CD4-positive, alpha-beta T cell (primary cell): ENCODE measurements at places on chromosomes 6 and 20. TPM values are rescaled to one million over a fixed set of nuclear protein-coding genes. Genes with fewer than 3 reads are reported as not detected.
A peak's percentile ranks its signal among the peaks of the same experiment; 100 is the strongest.

DNA sequence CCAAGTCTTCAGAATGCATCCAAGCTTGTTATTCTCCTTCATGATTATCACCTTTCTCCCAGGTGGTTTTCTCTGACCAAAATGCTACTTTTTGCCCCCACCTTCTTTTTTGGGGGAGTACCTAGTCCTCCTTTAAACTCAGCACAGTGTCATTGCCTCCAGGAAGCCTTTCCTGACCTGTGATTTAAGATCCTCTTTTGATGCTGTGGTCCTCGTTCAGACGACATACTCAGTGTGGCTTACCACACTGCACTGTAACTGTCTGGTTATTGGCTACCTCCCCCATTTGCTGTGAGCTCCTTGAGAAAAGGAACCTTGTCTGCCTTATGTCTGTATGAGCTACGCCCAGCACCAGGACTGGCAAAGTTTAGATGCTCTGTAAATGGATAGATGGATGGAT lies 14.6 kb downstream of the SAYSD1 start:
- H3K4me3 ChIP-seq: no peak overlapping the region
- no peak overlapping the region for H3K27ac ChIP-seq
- no peaks in the 10 kb centered on the region for H3K27me3 ChIP-seq
- H3K36me3 ChIP-seq: peaks cover 8% of the 10 kb centered on the region
- DNase-seq: no peak

VSX1 gene
- total RNA-seq: not detected

DNA sequence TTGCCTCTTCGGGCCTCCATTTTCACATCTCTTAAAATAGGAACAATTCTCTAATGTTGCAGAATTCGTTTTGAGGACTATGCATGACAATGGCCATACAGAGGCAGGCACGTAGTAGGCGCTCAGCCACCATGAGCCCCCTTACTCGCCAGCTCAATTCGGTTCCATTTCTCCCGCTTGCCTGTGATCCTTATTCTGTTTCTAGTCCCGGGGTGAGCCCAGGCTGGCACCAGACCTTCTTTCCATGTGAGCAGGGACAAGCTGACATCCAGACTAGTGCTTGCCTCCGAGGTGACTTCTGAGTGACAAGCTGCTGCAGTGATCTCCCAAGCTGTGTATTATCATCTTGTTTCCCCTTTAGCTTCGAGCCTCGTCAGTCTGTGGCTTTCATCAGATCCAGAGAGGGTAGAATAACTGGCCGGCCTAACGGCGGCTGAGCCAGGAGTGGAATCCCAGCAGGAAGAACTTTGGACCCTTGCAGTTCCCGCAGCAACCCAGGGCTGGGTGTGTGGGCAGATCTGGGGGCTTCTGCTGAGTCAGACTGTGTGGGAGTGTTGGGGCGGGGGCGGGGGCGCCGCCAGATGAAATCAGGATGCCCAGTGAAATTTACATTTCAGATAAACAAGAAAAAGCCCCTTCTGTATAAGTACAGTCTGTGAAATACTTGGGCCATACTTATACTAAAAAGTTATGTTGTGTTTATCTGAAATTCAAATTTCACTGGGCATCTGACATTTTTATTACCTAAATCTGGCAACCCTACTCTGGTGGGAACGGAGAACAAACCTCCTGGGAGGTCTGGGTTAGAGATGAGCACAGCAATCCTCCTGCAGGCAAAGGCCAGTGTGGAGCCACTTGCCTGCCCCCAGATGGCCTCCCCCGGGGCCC lies 10.9 kb downstream of the BANF2 start:
- H3K4me1 ChIP-seq: no peaks in the 10 kb centered on the region
- no peaks in the 10 kb centered on the region for H3K36me3 ChIP-seq
- no peak overlapping the region for H3K27ac ChIP-seq
- H3K4me3 ChIP-seq: no peak overlapping the region
- no peaks in the 10 kb centered on the region for H3K27me3 ChIP-seq
- DNase-seq: no peak

- no peaks in the 10 kb centered on the region for H3K36me3 ChIP-seq
- H3K4me3 ChIP-seq: no peak overlapping the region
- H3K4me1 ChIP-seq: no peaks in the 10 kb centered on the region
- H3K27ac ChIP-seq: no peak overlapping the region
Measured at GRCh38 chr6:170012037-170012330, 260.6 kb downstream of the ERMARD start.

PSMG4 gene
- 12.3 TPM for total RNA-seq

SNPH gene
- total RNA-seq: 12.8 TPM

DNA sequence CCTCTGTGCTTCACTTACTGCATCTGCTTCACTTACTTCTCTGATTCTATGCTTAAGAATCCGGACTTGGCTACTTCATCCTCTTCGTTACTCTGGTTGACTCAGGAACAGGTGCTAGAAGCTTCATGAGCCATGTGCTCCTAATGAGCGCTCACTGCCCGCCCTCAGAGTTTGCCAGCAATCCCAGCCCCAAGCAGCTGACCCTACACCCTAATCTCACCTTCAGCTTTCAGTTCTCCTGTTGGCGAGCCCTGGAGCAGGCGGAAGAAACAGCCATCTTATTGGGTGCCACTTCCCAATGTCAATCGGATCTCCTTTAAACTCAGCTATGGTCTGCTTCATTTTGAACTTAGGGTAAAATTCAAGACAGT lies 61.3 kb downstream of the FOXA2 start:
- H3K4me3 ChIP-seq: no peak overlapping the region
- no peaks in the 10 kb centered on the region for H3K27me3 ChIP-seq
- no peak for DNase-seq

DNA sequence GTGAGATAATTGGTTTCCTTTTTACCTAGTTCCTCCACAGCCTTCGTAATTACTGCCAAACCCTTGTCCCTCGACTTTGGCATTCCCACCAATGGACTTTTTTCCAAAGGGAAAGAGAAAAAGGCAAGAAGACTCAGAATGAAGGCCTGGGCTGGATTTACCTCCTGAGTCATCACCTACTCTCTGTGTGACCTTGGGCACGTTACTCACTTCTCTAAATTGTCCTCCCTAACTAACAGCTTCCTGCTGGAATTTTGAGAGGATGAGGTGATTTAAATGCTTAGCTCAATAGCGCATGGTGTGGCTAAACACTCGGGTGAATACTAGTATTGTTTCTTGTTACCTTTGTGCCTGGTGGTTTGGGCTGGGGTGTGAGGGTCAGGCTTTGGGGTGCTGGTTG lies 146.6 kb downstream of the DHX35 start:
- peaks cover 16% of the 10 kb centered on the region for H3K27me3 ChIP-seq
- H3K27ac ChIP-seq: no peak overlapping the region
- no peak for DNase-seq
- no peak overlapping the region for H3K4me3 ChIP-seq
- H3K36me3 ChIP-seq: no peaks in the 10 kb centered on the region
- no peaks in the 10 kb centered on the region for H3K4me1 ChIP-seq

GRCh38 chr6:28794175-28795002 lies 129.4 kb downstream of the TRIM27 start:
- DNase-seq: no peak
- H3K27me3 ChIP-seq: peaks cover 74% of the 10 kb centered on the region
- H3K4me3 ChIP-seq: no peak overlapping the region
- peaks cover 3% of the 10 kb centered on the region for H3K4me1 ChIP-seq

DNA sequence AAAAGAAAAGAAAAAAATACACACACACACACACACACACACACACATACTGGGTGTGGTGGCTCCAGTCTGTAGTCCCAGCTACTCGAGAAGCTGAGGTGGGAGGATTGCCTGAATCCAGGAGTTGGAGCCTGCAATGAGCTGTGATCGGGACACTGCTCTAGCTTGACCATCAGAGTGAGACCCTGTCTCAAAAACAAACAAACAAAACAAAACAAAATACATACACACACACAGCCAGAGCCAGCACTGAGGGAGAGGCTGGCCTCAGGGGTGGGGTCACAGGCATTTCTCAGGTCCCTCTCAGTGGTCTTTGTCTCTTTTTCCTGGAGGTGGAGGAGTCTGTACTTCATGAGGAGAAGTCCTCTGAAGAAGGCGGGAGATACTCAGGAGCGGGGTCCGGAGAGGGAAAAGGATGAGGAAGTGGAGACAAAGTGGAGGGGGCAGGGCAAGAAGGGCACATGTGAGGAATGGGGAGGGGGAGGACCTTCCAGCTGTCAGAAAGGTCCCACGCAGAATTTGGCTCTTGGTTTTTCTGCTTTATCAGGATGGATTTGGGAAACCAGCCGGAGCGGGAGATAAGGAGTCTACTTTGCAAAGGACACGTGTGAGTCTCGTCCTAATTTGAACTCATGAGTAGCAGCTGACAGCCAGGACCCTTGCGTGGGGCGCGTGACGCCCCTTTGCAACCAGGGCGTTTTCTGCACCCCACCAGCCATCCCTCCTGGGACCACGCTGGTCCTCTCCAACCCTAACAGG lies 7.7 kb upstream of the MICB start:
- no peak overlapping the region for H3K27ac ChIP-seq
- H3K4me3 ChIP-seq: no peak overlapping the region
- H3K36me3 ChIP-seq: no peaks in the 10 kb centered on the region

DNA sequence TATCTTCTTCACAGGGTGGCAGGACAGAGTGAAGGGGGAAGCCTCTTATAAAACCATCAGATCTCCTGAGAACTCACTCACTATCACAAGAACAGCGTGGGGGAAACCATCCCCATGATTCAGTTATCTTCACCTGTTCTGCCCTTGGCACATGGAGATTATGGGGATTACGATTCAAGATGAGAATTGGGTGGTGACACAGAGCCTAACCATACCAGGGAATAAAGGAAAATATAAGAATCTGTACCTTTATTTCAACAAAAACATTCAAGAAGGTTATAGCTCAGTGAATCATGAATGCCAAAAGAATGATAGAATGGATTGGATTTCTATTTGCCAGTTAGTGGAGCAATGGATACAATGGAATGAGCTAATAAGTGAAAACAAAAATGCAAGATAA lies 214.4 kb downstream of the PTPRK start:
- no peak for DNase-seq
- no peaks in the 10 kb centered on the region for H3K27me3 ChIP-seq
- no peak overlapping the region for H3K27ac ChIP-seq

DNA sequence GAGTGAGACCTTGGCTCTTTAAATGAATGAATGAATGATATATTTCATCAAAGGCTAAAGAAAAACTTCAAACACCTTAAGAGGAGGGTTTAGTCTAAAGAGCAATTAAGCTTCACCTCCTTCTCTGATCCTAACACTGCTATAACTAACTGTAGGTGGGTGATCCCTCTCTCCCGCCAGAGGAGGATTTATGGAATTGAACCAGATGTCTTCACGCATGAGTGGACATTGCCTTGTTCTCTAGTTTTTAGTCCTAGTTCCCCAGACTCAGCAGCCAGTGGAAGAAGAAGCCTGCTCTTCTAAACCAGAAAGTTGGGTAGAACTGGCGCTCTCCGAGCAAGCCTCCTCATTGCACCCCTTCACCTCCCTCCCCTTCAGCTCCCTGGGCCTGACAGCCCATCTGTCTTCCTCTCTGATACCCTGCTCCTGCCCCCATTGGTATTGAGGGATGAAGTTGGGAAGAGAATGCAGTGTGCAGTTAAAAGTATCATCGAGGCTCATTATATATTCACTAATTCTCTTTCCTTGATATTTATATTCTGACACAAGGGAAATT lies 142.7 kb downstream of the ARID1B start:
- no peak for DNase-seq
- no peak overlapping the region for H3K27ac ChIP-seq
- peaks cover 25% of the 10 kb centered on the region for H3K4me1 ChIP-seq
- H3K36me3 ChIP-seq: peaks cover 3% of the 10 kb centered on the region

DNA sequence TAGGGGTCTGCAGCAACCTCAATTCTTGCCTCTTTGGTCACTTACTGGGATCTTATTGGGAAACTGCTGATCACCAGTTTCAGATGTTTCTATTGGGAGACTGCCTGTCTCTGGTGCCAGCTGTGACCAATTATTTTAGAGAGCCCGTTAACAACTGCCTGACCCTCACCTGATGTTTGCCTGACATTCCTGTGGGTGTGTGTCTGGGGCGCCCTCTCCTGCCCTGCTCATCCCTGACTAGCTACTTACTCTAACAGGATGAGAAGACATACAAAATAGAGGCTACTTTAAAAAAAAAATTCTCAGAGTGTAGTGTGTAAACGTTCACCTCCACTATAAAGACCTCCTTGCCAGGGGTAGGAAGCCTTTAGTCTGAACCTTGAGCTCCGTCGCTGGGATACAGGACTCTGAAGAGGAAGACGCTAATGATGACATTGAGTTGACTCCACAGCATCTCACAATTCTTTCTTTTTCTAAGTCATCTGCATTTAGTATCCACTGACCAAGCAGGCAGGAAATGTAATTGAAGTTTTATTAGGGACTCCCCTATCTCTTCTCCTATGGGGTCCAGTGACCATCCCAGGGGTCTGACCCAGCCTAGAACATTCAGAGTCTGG lies 54.6 kb upstream of the DDR1 start:
- peaks cover 15% of the 10 kb centered on the region for H3K36me3 ChIP-seq
- peak overlapping the region; percentile 48 for H3K27ac ChIP-seq
- H3K4me3 ChIP-seq: peak overlapping the region; percentile 62

GRCh38 chr6:149922642-149923326 lies at the start of gene RAET1G:
Gene RAET1G (minus strand): TSS chr6:149923121. CDS start chr6:149923010, 111 bp downstream.
- DNase-seq: peak; percentile 72
- H3K4me3 ChIP-seq: peak within 1 kb of the TSS; percentile 57
- peaks cover 31% of the 10 kb centered on the region for H3K4me1 ChIP-seq
- H3K27me3 ChIP-seq: peaks cover 61% of the 10 kb centered on the region
- H3K27ac ChIP-seq: no peak within 1 kb of the TSS

GRCh38 chr6:10624836-10625235 lies 69.6 kb downstream of the C6orf52 start:
- H3K4me3 ChIP-seq: no peak overlapping the region
- no peaks in the 10 kb centered on the region for H3K36me3 ChIP-seq
- no peaks in the 10 kb centered on the region for H3K4me1 ChIP-seq

DNA sequence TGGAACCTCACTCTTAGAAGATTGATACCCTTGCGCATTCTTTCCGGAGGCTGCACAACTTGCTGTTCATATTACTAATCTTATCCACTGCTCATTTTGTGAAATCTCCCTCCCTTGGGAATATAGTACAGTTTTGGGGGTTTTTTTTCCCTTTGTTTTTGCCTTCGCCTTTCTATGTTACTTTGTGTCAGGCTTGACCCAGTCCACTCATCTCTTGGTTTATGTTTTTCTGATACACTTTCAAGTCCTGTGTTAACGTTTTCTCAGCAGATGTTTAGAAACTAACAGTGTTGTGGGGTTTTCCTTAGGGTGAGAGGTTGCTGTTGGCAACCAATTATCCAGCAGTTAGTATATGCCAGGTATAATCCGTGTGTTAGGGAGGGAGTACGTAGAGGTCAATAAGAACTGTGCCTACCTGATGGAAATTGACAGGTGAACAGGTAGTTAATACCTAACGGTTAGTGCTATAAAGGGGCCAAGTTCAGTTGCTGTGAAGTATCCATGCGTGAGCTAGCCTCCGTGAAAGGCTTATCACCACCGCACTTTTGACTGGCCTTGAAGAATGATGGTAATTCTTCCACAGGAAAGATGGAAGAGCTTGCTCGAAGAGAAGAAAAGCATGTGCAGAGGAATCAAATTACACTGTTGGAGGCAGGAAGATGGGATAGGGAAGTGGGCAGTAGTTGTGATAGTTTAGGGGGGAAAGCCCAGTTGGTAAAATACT lies 1.4 kb downstream of the NFYA start:
- peak; percentile 68 for DNase-seq
- peak overlapping the region; percentile 70 for H3K4me3 ChIP-seq
- H3K27me3 ChIP-seq: no peaks in the 10 kb centered on the region
- H3K4me1 ChIP-seq: peaks cover 23% of the 10 kb centered on the region
- H3K27ac ChIP-seq: peak overlapping the region; percentile 89

GNRH2 gene
- not detected for total RNA-seq

- H3K36me3 ChIP-seq: no peaks in the 10 kb centered on the region
- no peak for DNase-seq
- no peaks in the 10 kb centered on the region for H3K4me1 ChIP-seq
Measured at GRCh38 chr6:92044312-92044711, 1375.0 kb downstream of the EPHA7 start.

GRCh38 chr6:5992551-5993225 lies 14.0 kb downstream of the NRN1 start:
- H3K27me3 ChIP-seq: peaks cover 60% of the 10 kb centered on the region
- no peak overlapping the region for H3K4me3 ChIP-seq
- H3K36me3 ChIP-seq: no peaks in the 10 kb centered on the region
- no peak for DNase-seq
- no peak overlapping the region for H3K27ac ChIP-seq
- H3K4me1 ChIP-seq: peaks cover 36% of the 10 kb centered on the region
